Fibroblast of skin of back (primary cell): ENCODE measurements at places on chromosomes 16 and 17.

- DNase-seq: peak; percentile 66
Observed at GRCh38 chr16:61435346-61435745, 600.9 kb downstream of the CDH8 start.

DNA sequence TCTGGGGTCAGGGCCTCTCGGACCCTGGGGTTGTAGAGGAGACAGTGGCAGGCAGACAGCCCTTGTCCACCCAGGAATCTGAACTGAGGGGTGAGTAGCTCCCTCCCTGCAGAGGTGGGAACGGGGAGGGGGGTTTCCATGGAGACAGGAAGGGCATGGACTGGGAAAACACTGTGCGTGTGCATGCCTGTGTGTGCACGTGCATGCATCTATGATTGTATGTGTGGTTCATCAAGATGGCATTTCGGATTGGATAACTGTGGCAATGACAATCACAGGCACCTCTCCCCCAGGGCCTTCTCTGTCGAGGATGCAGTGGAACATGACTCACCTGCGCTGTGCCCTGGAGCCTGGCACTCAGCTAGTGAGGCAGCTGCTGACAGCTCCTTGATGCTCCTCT, 6.1 kb upstream of the CD300C start:
- DNase-seq: no peak

DNA sequence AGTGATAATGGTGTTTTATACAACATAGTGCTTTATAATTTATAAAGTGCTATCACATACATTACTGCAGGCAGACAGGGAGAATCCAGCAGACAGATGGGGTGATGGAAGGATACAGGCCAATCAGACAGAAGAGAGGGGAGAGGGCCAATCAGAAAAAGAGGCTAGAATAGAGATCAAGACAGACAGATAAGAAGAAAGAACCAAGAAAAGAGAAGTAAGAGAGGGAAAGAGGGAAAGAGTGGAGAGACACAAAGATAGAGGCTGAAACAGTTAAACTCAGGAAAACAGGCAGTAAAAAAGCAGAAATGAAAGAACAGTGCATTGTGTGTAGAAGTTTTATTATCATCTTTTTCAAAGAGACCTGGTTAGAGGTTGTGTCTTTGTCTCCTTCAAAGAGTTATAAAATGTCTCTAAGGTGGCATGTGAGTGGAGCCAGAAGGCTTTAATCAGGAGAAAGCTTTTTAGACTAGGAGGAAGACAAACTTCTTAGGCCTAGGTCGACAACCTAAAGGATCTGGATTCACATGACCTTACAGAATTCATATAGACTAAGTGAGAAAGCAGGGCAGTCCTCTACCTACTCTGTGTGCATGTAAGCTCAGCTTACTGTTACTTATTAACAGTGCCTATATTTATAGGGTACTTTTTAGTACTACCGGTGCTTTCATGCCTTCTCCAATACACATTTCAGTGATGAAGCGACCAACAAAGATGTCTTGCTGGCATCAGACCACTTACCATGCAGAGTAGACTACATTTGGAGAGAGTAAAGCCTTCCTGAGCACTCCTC, 8.3 kb upstream of the CHD3 start:
- DNase-seq: no peak

- no peak for DNase-seq
Observed at GRCh38 chr16:68283801-68284598, 19.7 kb downstream of the SLC7A6 start.

- peak; percentile 80 for DNase-seq
Observed at GRCh38 chr17:32191306-32191705, 49.0 kb downstream of the RHOT1 start.

- no peak for DNase-seq
Observed at GRCh38 chr16:55250701-55251100, 73.3 kb upstream of the IRX6 start.

- DNase-seq: no peak
Observed at GRCh38 chr16:70320121-70320520, 21.1 kb downstream of the DDX19B start.

DNA sequence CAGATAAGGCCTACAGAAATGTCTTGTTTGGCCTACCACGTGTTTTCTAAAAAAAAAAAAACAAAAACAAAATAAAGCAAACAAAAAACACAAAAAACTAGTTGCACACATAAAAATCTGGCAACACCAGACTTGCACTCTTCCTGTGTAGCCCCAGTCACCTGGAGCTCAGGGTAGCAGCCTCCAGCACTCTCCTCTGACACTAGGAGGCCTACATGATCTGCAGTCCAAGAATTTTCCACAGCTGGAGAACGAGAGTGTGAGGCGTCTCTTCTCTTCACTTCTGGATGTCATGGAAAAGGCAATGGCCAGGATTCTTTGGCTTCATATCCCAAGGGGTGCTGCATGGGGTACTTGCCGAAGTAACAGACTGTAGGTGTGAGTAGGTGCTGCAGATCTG, 310.2 kb upstream of the SALL1 start:
- DNase-seq: no peak

DNA sequence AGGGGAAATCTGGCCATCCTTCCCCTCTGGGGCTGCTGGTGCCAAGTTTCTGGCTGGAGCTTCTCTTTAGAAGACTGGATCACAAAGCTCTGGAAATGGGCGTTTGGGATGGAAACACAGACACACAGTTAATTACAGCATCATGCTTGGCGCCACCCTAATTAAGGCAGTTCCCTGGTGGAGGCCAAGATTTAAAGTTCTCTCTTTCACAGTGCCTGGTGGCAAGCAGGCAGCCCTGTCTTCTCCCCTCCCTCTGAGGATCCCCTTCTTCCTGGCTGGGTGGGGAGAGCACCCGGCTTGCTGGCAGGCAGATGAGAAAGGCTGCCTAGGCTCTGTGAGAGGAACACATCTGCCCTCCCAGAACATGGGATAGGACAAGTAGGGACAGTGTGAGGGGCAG, 59.0 kb upstream of the NKD1 start:
- DNase-seq: no peak

DNA sequence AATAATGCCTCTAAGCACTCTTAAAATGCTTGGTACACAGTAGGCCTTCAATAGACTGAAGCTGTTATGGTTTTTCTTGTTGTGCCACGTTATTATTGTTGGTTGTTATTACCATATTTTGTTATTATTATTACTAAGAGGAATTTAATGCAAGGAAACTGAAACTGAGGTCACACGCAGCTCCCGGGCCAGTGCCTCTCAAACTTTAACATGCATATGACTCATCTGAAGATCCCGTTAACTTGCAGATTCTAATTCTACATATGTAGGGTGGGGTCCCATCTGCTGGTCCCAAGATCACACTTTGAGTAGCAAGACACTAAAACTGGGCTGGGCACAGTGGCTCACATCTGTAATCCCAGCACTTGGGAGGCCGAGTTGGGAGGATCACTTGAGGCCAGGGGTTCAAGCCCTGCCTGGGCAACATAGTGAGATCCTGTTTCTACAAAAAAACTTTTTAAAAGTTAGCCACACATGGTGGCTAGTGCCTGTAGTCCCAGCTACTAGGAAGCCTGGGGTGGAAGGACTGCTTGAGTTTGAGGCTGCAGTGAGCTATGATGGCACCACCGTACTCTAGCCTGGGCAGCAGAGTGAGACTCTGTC, 888 bp downstream of the ACSM5 start:
- DNase-seq: peak; percentile 9

GRCh38 chr17:66549311-66549704, 246.9 kb downstream of the PRKCA start:
- DNase-seq: peak; percentile 92

DNA sequence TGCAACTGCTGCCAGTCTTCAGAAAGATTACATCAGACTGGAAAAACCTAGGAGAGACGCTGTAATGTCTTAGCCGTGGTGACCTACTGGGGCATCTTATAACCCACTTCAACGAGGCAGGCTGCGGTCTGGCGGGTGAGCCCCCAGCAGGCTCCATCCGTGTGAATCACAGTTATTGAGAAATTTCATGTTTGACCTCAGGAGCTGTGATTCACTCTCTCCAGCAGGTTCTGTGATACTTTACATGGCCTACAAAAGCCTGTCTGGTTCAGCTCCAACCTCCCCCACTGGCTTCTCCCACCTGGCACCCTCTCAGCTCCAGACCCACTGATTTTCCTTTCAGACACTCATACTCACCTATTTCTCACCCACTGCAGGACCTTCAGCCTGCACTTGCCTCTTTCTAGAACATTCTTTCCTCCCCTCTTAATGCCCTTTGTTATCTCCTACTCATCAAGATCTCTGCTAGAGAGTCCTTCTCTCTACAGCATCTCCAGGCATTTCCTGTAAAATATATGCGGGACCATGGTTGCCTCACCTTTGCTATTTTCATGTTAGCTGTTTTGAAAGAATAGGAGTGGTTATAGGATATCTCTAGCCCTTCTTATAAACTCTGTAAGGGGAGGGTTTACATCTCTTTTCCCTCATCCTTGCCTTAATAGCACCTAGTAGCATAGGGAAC, 227.9 kb downstream of the MAF start:
- DNase-seq: peak; percentile 50

GRCh38 chr17:81580481-81580880, 28.3 kb upstream of the FAAP100 start:
- DNase-seq: no peak

DNA sequence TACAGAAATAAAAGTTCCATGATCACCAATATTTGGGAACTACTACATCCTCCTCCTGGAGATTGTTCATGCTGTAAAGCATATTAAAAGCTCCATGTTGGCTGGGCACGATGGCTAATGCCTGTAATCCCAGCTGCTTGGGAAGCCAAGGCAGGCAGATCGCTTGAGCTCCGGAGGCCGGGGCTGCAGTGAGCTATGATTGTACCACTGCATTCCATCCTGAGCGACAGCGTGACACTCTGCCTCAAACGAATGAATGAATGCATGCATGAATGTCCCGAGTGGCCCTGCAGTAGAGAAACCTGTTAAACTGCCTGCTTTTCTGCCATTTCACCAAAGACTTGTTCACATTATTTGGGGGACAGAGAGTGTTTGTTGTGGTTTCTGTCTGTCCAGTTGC, 15.0 kb downstream of the CNEP1R1 start:
- DNase-seq: no peak

DNA sequence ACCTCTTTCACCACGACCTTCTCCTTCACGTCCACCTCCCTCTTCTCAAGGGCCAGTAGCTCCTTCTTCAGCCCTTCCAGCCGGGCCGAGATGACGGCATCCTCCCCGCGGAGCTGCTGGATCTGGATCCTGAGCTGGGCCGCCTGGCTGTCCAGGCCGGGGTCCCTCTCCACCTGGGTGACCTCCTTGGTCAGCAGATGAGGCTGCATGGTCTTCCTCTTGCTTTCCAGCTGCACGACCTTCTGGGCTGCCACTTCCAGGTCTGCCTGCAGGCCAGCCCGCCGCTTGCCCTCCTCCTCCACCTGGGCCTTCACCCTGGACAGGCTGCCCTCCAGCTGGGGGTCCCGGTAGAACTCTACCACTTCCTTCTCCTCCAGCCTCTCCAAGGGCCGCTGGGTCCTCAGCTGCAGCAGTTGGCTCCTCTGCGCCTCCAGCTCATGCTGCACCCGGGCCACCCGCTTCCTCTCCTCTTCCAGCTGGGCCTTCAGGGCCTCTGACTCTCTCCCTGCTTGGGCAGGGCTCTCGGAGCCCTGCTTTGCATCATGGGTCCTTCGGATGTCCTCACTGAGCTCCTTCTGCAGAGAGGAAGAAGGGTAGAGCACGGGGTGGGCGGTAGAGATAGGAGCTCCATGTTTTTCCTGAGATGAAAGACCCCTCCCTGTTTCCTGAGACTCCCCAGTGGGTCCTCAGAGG, 9.5 kb downstream of the CDK3 start:
- DNase-seq: no peak
